ENCODE measurements at places on chromosomes 12 and 14.

DNA sequence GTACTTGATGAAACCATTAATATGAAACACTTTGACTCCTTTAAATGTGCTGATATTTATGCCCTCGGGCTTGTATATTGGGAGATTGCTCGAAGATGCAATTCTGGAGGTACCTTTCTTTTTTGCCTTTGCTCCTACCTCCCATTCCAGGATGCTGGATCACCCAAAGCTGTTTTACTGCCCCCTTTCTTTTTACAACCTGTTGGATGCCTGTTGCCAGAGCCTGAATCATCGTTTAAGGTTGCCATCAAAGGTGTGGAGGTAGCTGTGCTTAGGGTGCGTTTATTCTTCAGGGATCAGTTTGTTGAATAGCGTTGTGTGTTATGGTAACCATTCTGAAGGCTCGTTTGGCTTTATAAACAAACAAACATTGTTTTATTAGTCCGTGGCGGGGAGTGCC lies 19.9 kb upstream of the TAMALIN start:
- no peak for DNase-seq

- no peak for DNase-seq
These were observed 4.3 kb upstream of the GZMH start for GRCh38 chr14:24613747-24614146.

GRCh38 chr12:49298160-49298559 lies 3.2 kb downstream of the PRPH start:
- no peak for DNase-seq

GRCh38 chr14:40762685-40763084 lies 844.0 kb upstream of the LRFN5 start:
- DNase-seq = no peak

DNA sequence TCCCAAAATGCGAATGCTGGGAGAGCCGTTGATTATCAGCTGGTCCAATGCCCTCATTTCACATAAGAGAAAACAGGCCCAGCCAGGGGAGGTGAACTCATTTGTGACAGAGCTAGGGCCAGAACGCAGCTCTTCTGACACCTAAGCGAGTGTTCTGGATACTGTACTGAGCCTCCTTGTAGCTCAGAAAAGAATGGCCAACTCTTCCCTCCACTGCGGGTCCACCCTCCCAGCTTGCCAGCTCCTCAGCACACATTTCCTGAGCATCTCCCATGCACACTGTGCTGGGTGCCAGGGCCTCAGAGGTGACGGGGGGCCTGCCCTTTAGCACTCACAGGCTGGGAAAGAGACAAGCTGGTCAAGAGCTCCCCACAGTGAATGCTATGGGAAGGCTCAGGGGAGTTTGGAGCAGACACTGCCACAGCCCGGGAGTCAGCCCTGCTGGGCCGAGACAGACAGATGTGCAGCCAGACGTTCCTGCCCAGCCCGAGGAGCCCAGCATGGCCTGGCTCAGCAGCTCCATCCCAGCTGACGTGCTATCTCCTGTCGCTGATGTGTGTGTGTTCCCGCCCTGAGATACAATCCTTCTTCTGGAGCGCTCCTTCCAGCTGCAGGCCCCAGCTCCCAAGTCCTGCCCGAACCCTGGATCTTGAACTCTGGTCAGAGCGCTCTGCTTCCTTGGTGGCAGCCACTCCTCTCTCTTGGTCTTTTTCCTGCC lies 3.5 kb downstream of the CMTM5 start:
- no peak for DNase-seq

Measured in GM13977 (cell line).